Iris pigment epithelial cell (primary cell): ENCODE measurements at places on chromosomes 5 and 9.

- DNase-seq = no peak
Measured at GRCh38 chr5:163079618-163080017, 357.8 kb upstream of the CCNG1 start.

DNA sequence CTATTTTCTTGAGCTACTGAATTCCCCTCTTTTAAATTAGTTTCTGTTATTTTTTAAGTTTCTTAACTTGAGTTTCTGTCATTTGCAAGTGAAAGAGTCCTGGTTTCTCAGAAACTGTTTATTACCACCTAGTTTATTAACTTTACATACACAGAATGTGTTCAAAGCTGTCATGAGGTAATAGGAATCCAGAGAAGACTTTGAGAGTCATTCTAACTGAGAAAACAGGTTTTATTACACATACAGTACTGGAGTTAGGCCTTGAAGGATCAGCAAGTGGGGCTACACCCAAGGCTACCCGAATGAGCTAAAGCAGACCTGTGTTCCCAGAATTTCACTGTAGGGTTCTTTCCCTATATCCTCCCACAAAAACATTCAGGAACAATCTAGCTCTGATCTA lies 33.1 kb downstream of the FAM114A2 start:
- no peak for DNase-seq

GRCh38 chr5:111863801-111864200 lies 106.8 kb upstream of the NREP start:
- DNase-seq = peak; percentile 57

- DNase-seq = no peak
Measured at GRCh38 chr5:51138164-51138563, 245.1 kb upstream of the ISL1 start.

DNA sequence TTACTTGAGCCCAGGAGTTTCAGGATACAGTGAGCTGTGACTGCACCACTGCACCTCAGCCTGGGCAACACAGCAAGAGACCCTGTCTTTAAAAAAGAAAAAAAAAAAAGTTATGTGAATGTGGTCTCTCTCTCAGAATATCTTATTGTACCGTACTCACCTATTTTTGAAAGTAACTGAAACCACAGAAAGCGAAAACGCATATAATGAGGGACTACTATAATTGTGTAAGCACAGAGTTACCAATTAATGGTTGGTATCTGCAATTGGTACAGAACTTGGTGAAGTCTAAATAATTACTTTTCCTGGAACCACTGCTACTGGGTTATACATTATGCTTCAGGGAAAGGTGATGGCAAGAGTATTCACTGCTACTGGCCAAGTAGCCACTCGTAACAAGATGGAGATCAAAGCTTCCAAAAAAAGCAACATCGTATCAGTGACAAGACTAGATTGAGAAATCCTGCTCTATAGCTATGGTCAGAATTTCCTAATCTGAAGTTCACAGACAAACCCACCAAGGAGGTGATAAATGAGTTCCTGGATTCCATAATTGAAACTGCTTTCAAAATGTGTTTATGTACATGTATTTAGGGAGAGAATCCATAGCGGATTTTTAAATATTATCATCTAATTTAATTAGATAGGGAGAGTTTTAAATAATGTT lies 82.7 kb downstream of the NR6A1 start:
- DNase-seq = no peak

GRCh38 chr9:99135456-99135855 lies 30.5 kb downstream of the TGFBR1 start:
- no peak for DNase-seq

- no peak for DNase-seq
Measured at GRCh38 chr9:93301291-93301811, 117.4 kb downstream of the WNK2 start.

DNA sequence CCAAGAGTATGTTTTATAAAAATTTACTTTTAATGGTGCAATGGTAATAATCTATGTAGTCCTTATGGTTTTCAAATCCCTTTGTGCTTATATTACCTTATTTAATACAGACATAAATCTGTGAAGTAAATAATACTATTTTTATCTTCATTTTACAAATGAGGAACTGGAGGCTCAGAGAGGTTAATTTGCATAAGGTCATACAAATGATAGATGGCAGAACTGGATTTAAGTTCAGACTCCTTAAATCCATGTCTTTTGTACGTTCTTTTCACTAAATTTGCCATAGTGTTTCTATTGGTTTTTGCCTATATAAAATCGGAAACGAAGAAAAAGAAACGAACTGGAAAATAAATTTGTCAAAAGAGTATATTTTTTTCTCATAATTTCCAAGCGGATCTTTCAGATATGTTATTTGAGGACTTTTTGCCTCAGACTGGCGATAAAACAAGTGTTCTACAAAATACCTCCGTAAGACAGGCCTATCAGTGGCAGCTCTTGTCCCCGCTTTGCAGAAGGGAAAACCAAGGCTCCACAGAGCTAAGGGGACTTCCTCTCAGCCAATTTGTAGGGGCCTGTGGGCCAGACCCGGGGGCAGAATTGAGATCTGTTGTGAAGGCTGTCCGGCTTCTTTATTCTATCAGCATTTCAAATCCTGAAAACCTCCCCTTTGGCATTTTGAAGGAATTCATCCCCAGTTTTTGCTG lies 1.1 kb upstream of the TNFAIP8 start:
- DNase-seq = no peak

GRCh38 chr5:154829589-154830218 lies 20.7 kb downstream of the FAXDC2 start:
- DNase-seq = peak; percentile 42

- DNase-seq = no peak
Measured at GRCh38 chr9:120524863-120525262, 55.1 kb downstream of the CDK5RAP2 start.

GRCh38 chr9:127950513-127951289 lies 13.0 kb upstream of the DPM2 start:
- no peak for DNase-seq

- DNase-seq = peak; percentile 23
Measured at GRCh38 chr5:42984307-42984706, 55.8 kb downstream of the ANXA2R start.

DNA sequence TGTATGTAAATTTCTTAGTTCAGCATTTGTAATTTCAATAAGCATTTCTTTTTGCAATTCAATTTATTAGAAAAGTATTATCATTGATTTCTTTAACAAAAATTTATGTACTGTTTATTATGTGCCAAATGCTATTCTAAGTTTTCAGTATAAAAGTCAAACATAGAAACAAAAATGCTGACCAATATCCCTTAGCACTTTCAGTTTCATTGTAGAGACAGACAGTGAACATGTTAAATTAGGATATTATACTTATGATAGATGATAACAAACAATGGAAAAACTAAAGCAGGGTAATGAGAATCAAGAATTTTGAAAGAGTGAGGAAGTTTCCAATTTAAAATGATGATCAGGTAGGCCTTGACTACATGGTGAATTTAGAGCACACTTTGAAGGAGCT lies 1106.0 kb downstream of the TAF11L14 start:
- no peak for DNase-seq

DNA sequence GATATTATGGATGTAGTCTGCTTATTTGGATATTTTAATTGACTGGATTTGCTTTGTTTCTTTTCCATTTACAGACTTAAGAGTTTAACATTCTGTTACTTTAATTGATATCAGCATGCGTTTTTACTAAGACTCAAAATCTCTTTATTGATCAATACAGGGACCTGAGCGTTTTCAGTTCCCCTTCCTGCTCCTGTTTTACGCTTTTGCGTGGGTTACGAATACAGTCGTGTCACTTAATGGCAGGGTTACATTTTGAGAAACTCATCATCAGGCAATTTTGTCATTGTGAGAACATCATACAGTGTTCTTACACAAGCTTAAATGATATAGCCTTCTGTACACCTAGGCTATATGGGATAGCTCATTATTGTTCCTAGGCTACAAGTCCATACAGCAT lies 65.2 kb downstream of the PBX3 start:
- no peak for DNase-seq

DNA sequence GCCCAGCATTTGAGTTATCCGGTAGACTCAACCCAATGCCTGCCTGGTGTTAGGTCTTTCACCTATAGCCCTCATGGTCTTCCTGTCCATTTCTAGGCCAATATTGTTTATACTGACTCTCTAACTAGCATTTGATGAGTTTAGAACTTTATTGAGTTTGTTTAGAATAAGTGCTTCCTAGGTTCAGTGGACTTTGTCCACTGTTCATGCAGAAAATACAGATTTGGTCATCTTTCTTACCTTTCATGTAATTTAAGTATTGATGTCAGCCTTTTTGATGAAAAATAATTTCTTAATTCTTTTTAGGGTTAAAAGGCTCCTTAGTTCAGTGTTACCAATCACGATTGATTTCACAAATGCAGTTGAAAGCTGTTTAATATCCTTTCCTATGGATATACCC lies 22.0 kb downstream of the CYSTM1 start:
- no peak for DNase-seq

GRCh38 chr9:84866396-84867175 lies 197.1 kb downstream of the NTRK2 start:
- no peak for DNase-seq

- DNase-seq = peak; percentile 99
Measured at GRCh38 chr5:151696470-151697061, 9.9 kb upstream of the SPARC start.

GRCh38 chr5:21784487-21784886 lies 1068.7 kb downstream of the CDH12 start:
- DNase-seq = no peak
